Activated T-helper 2 cell treated with anti-CD3 and anti-CD28 coated beads, Interferon-gamma antibody, Interleukin-2, Interleukin-4, amounts not matched to agents 10 μg/mL and 5 μg/mL and 100 μg/mL, durations not matched to agents 14 hours and 24 hours and 36 hours (primary cell): ENCODE measurements at places on chromosomes 6 and 20.

DNA sequence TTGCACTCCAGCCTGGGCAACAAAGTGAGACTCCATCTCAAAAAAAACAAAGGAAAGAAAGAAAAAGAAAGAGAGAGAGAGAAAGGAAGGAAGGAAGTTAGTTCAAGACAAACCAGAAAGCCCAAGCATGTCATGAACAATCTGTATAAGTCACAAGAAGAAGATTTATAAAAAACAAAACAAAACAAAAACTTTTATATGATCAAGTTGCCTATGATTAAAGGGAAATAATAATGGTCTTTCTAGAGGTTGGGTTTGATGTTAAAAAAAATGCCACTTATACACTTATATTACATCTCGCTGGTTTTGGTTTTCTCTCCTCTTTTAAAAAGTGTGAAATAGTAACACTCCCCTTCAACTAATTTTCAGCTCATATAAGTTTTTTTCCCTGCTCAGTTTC is 146.2 kb upstream of the CARMIL1 start:
- no peak for DNase-seq

- no peak for DNase-seq
These were observed 2.8 kb upstream of the ZNF512B start for GRCh38 chr20:63972312-63973159.

DNA sequence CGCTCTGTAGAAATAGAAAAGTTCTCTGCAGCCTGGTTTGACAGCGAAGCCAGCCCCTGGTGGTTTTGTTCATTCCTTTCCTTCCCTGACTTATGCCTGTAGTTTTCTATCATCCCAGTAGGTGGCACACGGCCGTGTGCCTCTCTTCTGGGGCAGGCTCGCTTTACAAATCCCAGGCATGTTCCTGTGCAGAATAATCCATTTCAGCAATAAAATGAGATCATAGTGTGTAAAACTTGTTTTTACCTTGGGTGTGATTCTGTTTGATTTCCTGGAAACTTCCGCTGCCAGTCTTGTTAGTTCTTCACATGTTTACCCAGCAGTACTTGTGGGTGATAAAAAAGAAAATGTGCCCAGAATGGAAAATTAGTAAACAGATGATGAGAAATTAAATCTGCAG is 7.4 kb upstream of the INSM1 start:
- DNase-seq: no peak

DNA sequence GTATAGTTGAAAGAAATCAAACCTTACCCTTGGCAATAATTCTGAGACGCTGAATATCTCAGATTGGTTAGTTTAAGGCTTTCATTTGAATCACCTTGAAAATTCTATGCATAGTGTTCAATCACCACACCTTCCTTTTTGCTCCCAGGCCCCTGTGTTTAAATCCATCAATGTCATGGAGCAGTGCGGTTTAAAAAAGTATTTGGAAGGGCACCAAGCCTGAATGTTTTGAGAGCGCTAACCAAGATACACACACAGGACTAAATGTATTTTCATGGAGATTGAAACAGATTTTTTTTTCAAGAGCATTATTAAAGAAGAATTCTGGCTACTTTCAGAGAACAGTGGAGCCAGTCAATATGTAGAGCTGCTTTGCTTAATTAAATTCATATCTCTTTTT is 195.7 kb downstream of the CENPW start:
- DNase-seq: no peak

GRCh38 chr6:102458990-102459389 is 1065.5 kb downstream of the GRIK2 start:
- DNase-seq: no peak

GRCh38 chr20:49380337-49380780 is 102.1 kb downstream of the KCNB1 start:
- DNase-seq: no peak

- no peak for DNase-seq
These were observed 100.2 kb downstream of the AHI1 start for GRCh38 chr6:135397172-135397952.

DNA sequence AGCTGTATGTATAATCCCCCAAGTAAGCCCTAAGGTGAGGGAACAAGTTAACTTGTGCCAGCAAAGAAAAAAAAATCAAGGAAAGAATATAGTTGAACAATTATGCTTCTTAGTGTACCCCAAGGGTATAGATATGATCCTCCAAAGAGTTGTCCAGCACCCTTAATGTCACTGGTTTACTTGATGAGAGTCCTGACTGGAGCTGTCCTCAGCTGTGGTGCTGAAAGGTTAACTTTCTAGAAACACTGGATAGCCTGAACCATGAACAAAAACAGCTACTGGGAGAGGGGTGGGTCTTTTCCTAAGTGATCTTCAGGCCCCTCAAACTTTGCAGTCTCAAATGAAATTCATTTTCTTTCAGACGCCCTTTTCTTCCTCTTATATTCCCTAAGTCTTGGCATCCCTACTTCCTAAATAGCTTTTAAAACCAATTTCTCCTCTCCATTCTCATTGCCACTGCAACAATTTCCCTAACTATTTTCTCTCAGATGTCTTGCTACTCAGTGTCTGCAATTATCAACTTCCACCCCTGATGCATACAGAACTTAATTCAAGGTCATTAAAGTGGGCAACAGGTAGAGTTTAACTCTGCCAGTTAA is 83.5 kb upstream of the PROKR2 start:
- no peak for DNase-seq

DNA sequence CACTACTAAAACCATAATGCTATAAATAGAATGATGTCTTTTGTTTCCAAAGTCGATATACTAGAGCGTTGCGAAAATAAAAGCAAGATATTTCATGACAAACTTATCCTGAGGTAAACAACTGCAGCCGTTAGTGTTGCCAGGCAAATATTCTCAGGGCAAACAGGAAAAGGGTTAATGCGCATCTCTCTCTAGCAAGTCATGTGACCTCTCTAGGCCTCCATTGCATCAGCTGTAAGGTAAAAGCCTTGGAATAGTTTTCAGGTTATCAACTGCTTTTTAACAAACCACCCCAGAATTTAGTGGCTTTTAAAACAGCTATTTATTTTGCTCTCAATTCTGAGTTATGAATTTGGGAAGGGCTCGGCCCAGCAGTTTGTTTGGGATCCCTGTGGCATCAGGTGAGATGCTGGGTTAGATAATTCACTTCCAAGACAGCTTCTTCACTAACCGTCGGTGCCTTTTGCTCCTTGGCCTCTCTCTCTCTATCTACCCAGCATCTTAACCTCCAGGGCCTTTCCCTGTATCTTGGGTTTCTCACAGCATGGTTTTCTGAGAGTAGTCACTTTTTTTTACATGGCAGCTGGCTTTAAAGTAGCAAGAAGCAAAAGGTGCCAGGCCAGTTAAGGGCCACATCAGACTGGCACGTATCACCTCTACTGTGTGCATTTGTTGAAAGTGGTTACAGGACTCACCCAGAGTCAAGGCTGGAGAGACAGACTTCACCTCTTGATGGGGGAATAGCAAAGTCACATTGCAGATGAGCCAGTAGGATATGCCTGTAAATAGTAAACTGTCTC is 39.2 kb upstream of the LTV1 start:
- DNase-seq: no peak

GRCh38 chr6:89977808-89978748 is 83.8 kb downstream of the GJA10 start:
- no peak for DNase-seq

GRCh38 chr6:117496383-117496990 is 14.0 kb downstream of the DCBLD1 start:
- no peak for DNase-seq

DNA sequence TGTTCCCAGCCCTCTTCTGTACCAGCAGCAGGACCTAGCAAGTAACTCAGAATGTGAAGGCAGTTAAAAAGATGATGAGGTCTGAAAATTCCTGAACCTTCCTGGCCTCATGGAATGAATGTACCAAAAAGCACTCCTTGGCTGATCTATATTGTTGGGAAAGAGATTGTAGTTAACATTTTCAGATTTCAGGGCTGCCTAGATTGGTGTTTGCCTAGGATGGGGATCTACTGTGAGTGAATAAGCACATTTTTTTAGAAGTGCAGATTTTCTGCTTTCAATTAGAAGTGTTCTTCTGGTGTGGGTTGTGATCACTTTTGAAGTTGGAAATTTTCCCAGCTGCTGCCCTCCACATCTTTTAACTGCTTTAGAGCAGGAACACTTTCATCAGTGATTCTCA is 6.2 kb downstream of the MYLIP start:
- DNase-seq: no peak

- no peak for DNase-seq
These were observed 360.1 kb downstream of the SAMD5 start for GRCh38 chr6:147868427-147869190.

GRCh38 chr6:136463743-136464142 is 86.5 kb downstream of the MAP7 start:
- no peak for DNase-seq

DNA sequence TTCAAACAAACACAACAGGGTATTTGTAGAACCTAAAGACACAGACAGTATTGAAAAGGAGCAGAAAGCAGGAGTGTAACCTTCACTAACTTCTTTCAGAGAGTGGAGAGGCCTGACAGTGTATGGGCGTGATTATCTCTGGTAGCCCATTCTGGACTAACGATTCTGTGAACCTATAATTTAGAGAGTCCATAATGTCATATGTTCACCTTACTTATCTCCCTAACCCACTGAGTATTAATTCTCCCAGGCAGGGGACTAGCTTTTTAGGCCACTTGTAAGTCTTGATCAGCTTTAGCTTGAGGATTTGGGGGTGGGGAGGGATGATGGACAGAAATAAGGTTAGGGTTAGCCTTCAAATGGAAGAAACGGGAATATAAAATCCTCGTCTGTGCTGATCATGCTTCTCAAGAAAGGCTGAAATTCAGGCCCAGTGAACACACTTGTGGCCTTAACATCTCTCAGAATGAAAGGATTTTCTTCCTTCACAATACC is 2.8 kb upstream of the PARD6B start:
- no peak for DNase-seq

DNA sequence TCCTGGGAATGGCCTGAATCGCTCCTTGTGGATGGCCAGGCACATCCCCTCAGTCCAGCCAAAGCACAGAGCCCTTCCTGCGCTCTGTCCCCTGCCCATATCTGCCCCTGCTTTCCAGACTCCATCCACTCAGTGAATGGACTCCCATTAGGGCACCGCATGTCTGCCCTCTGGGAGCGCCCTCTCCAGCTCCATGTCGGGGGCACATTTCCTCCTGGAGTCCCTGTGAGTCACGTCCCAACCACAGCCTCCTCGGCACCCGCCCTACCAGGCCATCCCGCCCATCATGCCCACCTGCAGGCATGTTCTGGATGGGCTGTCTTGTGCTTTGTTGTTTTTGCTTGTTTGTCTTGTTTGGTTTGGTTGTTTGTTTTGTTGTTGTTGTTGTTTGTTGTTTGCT is 96.8 kb downstream of the PSMB1 start:
- no peak for DNase-seq

- no peak for DNase-seq
These were observed 168.9 kb upstream of the COL21A1 start for GRCh38 chr6:56416247-56416646.

GRCh38 chr20:43725666-43726065 is 1.1 kb downstream of the GTSF1L start:
- no peak for DNase-seq

DNA sequence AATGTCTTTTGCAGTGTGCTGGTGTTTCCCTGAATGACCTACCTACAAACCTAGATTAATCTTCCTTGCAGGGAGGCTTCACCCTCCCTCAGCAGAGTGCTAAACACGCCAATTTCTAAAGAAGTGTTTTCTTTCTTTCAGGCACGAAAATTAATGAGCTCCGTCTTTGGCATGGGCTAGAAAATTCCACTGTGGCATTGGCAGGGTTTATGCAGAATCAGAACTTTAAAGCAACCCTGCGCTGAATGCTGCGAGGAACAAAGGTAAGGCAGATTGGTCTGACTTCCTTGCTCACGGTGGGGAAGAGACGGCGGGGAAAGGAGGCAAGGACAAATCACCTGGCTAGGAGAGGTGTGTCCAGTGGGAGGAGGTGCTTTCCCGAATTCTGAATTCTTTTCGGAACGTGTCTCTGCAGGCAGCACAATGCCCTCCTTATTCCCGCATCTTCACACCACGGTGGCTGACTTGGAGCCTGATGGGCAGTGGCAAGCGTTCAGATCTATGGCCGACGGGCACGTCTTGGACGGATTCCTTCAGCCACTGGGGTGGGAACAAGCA is 6.2 kb upstream of the BANF2 start:
- no peak for DNase-seq

DNA sequence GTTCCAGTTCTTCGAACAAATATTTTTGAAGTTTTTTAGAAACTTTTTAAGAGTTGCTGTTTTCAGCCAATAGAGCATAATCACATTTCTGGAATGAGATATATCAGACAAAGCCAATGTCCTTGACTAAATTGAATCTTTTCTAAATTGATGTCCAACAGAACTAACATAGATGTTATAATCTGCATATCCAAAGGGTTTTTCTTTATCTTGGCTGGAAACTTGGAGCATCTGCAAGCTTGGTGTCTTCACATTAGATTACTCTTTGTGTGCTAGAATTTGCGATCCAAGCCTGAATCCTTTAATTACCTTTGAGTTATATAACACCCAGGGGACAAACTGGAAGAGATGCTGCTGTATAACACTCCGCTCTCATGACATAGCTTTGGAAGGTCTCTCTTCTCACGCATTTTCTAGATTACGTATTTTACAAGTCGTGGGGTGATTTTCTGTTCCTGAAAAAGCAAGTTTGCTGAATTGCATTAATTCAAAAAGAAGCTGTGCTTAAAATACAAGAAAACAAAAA is 64.4 kb upstream of the FUCA2 start:
- DNase-seq: no peak

DNA sequence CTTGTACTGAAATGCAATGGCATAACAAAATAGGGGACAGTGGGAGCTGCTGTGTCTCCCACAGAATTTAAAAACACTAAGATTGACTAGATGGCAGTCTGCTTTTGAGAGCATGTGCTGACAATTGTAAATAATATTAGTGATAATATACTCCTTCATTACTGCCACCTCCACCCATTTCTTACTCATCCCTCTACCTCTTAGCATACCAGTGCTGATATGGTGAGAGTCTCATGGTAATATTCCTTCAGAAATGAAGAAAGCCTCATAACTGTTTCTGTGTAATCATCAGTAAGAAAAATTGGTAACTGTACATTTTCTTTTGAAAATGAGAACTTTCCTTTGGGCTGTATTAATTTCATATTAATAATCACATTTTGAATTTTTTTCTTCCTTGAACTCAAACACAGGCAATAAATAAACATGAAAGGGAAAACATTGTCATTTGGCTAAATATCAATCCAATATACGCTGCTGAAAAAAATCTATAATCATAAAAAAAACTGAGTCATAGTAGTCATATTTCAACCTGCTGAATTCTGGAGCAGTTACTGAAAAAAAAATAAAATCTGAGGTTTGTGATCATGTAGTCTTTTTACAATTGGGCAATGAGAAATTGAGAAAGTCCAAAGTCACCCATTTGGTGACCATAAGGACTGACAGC is 34.6 kb downstream of the FAM83B start:
- DNase-seq: no peak
